ENCODE measurements at places on chromosomes 7 and 10. TPM values are rescaled to one million over a fixed set of nuclear protein-coding genes. Genes with fewer than 3 reads are reported as not detected.

DNA sequence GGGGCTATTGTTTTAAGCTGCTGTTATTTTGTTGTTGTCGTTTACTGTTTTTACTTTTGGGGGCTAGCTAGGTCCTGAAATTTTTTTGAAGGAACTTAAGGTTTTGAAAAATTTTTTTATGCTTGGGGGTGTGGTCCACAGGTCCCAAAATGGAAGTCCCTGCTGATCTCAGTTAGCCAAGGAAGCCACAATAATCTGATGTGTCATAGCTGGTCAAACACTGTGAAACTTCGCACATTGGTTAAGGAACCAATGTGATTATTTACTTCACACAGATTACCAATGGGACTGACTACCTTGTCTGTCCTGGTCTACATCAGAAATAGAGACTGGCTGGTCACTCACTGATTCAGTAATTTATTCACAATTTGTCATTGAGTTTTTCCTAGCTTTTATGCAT is 29.5 kb upstream of the HYCC1 start:
- no peak for DNase-seq

DNA sequence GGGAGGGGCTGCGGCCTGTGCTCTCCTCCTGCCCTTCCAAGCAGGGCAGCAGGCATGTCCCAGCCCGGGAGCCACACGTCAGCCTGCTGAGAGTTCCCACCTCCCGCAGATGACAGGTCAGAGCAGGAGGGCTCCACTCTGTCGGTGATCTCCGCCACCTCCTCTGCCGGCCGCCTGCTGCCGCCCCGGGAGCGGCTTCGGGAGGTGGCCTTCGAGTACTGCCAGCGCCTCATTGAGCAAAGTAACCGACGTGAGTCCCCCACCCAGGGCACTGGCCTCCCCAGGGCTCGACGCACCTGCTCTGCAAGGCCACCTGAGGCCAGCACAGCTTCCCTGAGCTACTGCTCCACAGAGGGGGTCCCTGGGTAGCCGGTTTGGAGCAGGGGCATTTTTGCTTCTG is 9.4 kb downstream of the AP5Z1 start:
- no peak for DNase-seq

DNA sequence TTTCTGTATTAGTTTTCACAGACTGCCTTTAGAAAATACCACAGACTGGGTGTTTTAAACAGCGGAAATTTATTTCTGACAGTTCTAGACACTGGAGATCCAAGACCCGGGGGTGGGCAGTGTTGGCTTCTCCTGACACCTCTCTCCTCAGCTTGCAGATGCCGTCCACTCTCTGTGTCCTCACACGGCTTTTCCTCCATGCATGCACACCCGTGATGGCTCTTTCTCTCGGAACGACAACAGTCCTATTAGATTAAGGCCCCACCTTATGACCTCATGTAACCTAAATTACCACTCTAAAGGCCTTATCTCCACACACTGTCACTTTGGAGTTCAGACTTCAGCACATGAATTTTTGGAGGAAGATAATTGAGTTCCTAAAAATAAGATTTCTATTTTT is 142.9 kb upstream of the VWC2 start:
- DNase-seq, result no peak

DNA sequence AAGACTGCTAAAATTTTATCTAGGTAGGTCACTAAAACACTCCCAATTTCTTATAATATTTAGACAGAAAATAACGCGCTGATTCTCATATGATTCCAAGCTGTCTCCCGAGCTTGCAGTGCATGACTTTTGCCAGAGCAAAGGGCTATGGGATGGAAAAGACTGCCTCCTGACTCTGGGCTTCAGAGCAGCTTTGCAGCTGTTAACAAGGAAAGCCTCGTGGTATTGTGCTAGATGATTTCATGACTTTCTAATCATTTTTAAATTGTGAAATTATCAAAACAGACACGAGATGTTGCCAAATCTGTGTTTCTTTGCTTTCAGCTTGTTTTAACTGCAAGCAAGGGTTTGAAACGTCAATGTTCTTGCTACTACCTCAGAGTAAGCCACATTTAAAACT is 238.3 kb downstream of the AGMO start:
- DNase-seq, result no peak

DNA sequence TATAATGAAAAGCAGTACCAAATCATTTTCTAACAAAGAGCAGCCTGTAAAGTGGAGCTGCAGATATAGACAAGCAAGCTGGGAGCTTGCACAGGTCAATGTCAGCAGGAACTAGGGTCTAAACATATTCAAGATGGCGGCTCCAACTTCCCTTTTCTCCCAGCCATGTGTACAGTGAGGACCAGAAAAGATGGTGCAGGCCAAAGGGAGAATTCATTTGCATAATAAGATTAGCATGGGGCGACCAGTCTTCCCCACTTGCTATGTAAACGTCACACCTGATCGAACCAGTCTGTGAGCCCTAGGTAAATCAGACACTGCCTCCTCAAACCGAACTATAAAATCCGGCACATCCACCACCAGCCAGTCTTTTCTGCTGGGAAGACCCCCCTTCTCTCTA is 4.4 kb upstream of the RAPGEF5 start:
- DNase-seq, result no peak

DNA sequence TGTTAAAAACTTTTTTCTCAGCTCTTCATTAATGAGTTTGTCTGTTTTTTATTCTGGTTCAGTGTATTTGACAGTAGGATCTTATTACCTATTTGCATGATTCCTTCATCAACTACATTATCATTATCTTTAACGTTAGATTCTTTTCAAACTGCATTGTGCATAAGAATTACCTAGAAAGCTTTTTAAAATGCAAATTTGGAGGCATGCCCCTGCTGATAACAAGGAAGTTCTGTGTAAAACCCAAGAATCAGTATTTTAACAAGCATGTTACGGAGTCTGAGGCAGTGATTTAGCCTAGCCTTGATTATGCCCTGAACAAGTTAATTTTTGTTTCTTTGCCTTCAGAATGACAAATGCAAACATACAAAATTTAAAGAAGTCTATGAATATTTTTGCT is 14.2 kb downstream of the AHR start:
- DNase-seq, result no peak

- no peak for DNase-seq
Observed at GRCh38 chr10:22816298-22816653, 101.9 kb upstream of the PIP4K2A start.

- no peak for DNase-seq
Observed at GRCh38 chr7:132276976-132277725, 299.1 kb downstream of the PLXNA4 start.

DNA sequence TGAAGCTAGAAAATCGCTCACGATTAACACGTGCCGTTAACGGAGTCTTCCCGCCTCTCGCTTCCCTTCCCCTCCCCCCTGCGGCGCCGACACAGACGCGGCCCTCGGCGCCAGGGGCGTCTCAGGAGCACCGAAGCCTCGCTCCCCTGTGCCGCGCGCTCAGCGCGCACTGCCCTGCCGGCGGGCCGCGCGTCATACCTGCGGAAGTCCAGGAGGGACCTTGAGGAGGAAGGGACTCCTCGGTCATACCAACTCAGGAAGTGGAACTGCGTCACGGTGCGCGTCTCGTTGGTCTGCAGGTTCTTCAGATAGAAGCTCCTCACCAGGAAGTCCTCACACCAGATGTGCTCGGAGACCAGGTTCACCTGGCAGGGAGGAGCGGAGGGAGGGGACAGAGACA is 239.6 kb downstream of the DNAJB6 start:
- DNase-seq, result no peak

- DNase-seq, result no peak
Observed at GRCh38 chr7:7790041-7790741, 71.8 kb upstream of the RPA3 start.

- DNase-seq, result no peak
Observed at GRCh38 chr10:35573796-35574195, 31.3 kb upstream of the GJD4 start.

DNA sequence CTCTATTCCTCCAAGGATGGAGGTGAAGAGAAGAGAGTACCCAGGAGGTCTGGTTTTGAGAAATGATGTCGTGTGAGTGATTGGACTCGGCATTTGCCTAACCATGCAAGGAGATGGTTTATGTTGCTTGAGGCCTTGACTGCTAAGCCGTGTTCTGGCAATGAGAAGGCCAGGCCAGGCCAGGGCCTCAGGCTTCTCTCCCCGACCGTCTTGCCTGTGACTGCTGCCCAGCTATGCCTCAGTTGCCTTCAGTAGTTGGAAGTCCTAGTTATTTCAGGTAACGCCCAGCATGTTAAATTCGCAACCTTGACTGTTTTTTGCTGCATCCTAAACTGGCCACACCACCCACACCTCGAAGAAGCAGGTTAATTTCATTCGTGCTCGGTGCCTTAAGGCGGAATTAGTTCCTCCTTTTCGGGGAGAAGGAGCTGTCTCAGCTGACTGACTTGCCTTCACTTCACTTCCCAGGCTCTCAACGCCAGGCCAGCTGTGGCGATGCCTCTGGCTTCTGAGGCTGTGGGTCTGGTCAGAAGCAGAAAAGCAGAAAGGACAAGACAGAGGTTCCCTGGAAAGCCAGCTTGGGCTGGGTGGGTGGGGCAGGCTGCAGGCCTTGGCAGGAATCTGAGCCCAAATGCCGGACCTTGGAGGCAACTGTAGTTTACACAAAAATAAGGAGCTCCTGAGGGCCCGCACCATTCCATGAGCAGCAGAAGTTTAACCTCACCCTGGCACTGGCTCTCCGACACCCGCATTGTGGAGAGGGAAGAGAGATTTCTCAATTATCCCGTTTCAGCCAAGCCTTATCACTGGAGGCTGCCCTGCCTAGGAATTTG is 61.9 kb upstream of the SAMD8 start:
- DNase-seq, result no peak

- no peak for DNase-seq
Observed at GRCh38 chr7:84145892-84146291, 48.7 kb downstream of the SEMA3A start.

DNA sequence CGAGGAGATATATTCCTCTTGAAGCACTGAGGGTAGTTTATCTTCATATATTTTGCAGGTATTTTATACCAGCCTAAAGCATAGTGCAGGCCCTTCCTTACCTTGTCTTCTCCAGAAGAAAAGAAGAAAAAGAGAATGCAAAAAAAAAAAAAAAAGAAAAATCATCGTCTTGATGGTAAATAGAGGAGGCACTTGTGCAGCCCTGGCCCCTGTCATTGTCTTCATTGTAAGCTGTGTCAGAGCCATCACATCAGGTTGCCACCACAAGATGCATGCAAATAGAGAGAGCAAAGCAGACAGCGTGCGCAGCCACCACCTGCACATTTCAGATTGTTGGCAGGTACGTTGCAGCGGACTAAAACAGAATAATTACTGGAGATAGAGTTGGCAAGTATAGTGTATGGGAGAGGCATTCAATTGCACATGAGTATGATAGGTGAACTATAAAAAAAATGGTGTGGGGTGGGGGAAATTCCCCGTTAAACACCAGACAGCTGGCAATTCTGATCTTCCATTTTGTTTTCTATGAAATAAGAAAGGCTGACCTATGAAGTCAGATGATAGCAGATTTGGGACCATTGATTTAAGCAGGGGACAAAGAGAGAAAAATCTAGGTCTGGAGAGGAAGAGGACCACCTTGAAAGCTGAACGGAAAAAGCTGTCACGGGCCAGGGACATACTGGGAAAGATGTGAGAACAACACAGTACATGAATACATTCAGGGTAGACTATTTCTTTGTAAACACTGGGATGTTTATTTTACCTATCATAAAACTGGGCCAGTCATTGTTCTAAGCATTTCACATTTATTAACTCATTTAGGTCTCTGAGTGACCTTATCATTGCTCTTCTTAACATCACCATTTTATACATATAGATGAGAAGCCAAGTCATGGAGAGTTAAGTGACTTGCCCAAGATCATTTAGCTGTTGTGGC is 306.3 kb upstream of the SP8 start:
- DNase-seq, result peak; percentile 11

DNA sequence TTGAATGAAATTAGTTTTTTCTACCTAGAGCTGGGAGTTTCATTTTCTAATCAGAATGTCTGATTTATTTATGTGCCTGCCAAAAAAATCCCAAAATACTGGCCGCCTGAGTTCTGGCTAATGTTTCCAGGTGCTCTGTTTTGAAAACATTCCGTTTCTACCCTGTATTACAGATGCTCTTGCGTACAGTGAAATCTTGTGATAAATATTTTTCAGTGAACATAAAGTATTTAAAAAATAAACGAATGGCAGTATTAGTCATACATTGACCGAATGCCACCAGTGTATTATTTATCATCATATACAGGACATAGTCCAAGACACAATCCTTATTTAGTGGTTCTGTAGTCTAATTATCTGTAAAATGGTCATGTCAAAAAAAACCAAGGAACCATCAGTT is 102.8 kb downstream of the KAT6B start:
- DNase-seq, result no peak

DNA sequence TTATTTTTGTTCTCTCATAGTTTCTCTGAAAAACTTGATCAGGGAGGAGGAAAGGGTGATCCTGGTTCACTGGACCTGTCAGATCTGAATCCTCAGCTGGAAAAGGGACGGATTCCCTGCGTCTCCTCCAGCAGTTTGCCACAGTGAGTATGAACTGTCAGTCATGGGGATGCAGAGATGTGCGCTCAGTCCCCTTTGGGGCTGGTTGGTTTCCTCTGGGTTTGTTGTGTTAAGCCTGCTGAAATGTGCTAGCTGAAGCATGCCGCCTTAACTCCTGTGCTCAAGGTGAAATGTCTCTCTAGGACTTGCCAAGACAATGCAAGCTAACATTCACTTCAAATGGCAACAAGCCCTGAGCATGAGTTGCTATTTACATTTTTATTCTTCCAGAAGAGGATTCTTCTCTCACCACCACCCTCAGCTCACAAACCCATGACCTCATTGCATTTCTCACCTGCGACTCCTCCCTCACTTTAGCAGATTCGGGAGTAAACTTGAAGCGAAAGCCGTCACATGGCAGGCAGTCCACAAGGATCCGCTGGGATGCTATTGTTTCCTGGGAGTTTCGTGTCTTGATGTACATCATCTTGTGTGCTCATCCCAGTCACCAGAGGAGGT is 192.9 kb upstream of the FZD8 start:
- DNase-seq, result no peak

- DNase-seq, result no peak
Observed at GRCh38 chr10:17561111-17561510, 56.1 kb downstream of the HACD1 start.

GPRIN2 gene
- not detected for polyA plus RNA-seq

MKI67 gene
- polyA plus RNA-seq, result 51.3 TPM

IFIT1 gene
- 15.9 TPM for polyA plus RNA-seq

ANLN gene
- 29.6 TPM for polyA plus RNA-seq

C10orf62 gene
- not detected for polyA plus RNA-seq

OR2A42 gene
- polyA plus RNA-seq, result not detected

KCNIP2 gene
- polyA plus RNA-seq, result 14.2 TPM

EVX1 gene
- polyA plus RNA-seq, result 0.27 TPM

VKORC1L1 gene
- polyA plus RNA-seq, result 22.5 TPM

Measured in brain (organoid and tissue), 16 donors.